ENCODE measurements at places on chromosomes 3 and 15.
A peak's percentile ranks its signal among the peaks of the same experiment; 100 is the strongest.

- H3K27ac ChIP-seq: no peak overlapping the region
- H3K27me3 ChIP-seq: no peaks in the 10 kb centered on the region
- peaks cover 12% of the 10 kb centered on the region for H3K4me1 ChIP-seq
- no peak for DNase-seq
- H3K36me3 ChIP-seq: peaks cover 19% of the 10 kb centered on the region
These were observed 6.6 kb downstream of the MAP2K5 start for GRCh38 chr15:67548862-67549651.

DNA sequence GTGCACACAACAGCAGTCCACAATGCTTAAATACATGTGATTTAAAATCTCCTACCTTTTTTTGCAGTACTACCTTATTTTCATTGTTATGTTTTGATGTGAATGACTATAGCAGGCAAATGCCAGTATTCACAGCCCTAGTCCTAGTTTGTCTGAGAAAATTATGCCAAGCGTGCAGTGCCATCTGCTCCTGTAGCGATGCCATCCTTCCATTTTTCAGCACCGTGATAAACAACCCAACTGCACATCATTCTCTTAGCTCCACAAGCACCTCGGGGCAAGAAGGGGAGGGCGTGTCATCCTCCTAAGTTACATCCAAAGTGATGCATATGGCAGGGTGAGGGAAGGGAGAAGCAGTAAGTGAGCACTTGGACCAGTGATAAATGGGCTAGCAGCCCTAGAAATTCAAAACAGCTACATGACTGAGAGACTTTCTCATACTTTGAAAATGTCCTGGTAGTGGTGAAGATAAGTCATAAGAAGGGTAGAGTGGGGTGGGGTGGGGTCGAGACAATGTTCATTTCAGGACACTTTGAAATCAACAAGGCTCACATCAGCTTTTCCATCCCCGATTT lies 198.8 kb downstream of the LSAMP start:
- no peaks in the 10 kb centered on the region for H3K36me3 ChIP-seq
- no peak overlapping the region for H3K27ac ChIP-seq
- no peak overlapping the region for H3K4me3 ChIP-seq
- no peaks in the 10 kb centered on the region for H3K4me1 ChIP-seq
- DNase-seq: no peak
- no peaks in the 10 kb centered on the region for H3K27me3 ChIP-seq

GRCh38 chr3:144237351-144237750 lies 265.7 kb downstream of the DIPK2A start:
- no peaks in the 10 kb centered on the region for H3K27me3 ChIP-seq
- H3K4me3 ChIP-seq: no peak overlapping the region
- H3K36me3 ChIP-seq: no peaks in the 10 kb centered on the region

- no peaks in the 10 kb centered on the region for H3K4me1 ChIP-seq
- no peak overlapping the region for H3K4me3 ChIP-seq
- H3K27me3 ChIP-seq: no peaks in the 10 kb centered on the region
- peaks cover 79% of the 10 kb centered on the region for H3K36me3 ChIP-seq
- no peak overlapping the region for H3K27ac ChIP-seq
- no peak for DNase-seq
These were observed 14.5 kb upstream of the CAPN3 start for GRCh38 chr15:42344763-42345162.

DNA sequence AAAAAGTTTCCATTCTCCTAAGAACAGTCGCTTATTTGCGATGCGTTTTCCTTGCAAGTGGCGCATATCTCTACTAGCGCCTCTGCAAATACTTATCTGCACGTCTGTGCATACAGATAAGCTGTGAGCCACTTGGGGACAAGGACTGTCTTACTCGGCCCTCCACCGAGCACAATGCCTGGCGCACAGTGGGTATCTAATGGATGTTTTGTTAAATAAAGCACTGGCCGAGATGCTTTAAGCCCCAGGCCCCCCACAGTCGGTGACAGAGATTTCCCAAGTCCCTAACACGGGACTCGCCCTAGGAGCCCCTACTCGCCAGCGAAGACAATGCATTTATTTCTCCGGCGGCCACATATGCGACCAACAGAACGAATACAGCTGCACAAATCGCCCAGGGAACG lies 503 bp downstream of the HLTF start:
- H3K36me3 ChIP-seq: no peaks in the 10 kb centered on the region
- no peaks in the 10 kb centered on the region for H3K27me3 ChIP-seq
- no peak for DNase-seq
- H3K4me3 ChIP-seq: peak overlapping the region; percentile 89
- peaks cover 5% of the 10 kb centered on the region for H3K4me1 ChIP-seq

- no peaks in the 10 kb centered on the region for H3K36me3 ChIP-seq
- no peak for DNase-seq
- no peak overlapping the region for H3K4me3 ChIP-seq
- H3K4me1 ChIP-seq: no peaks in the 10 kb centered on the region
- H3K27ac ChIP-seq: no peak overlapping the region
These were observed 23.7 kb upstream of the CD47 start for GRCh38 chr3:108114423-108115065.

- H3K36me3 ChIP-seq: no peaks in the 10 kb centered on the region
- no peak for DNase-seq
- no peaks in the 10 kb centered on the region for H3K27me3 ChIP-seq
These were observed 14.4 kb upstream of the MITF start for GRCh38 chr3:69724722-69725435.
